ENCODE measurements at places on chromosomes 6 and 20.

DNA sequence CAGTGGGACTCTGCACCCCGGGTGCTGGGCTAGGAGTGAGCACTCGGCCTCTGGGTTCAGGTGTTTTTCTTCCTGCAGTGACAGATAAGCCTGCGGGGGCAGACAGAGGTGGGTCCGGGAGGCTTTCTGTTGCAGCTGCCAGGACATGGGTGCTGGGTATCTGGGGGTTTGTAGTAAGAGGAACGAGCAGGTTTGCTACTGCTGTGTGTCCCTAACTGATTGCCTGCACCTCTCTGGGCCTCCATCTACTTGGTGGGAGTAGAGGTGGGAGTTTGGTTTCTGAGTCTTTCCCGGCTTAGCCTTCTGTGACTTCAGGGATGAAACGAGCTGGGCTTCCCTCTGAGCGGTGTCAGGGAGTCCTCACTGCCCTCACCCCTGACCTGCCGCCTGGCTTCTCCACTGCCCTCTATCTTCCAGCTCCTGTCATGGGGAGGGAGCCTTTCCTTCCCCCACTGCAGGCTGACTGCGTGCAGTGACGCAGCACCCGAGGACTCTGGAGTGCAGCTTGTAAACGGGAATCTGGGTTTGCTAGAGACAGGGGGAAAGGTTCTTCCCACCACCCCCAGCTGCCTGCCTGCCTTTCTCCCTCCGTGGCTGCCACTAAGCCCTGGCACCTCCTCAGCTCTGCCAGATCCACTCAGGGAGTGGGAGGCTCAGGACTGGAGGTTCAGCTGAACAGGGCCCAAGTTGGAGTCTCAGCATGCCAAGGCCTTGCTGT, 6.7 kb downstream of the DLGAP4 start:
- DNase-seq = no peak

DNA sequence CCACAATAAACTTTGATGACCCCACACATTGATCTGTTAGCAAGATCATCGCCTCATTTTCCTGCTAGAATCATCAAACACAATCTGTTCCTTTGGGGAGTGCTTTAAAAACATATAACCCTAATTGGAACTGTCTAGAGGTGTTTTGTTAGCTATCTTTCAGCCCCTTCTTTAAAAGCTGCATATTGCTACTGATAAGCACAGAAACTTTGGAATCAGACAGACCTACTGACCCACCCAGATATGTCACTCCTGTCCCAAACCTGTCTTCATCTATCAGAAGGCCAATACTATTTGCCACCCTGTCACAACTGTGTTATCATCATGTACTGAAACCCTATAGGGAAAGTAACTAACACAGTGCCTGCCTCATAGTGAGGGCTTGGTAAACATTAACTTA, 172.4 kb upstream of the SASH1 start:
- no peak for DNase-seq

GRCh38 chr6:150514806-150515380, 84.8 kb upstream of the PLEKHG1 start:
- DNase-seq = no peak

GRCh38 chr6:52588087-52588709, 11.3 kb upstream of the TRAM2 start:
- no peak for DNase-seq

GRCh38 chr20:1391640-1392442, 1.0 kb downstream of the FKBP1A start:
- DNase-seq = no peak

- DNase-seq = no peak
These were observed 160.8 kb downstream of the PDE7B start for GRCh38 chr6:136012198-136012887.

- no peak for DNase-seq
These were observed 20.9 kb downstream of the FAM8A1 start for GRCh38 chr6:17621003-17621402.

DNA sequence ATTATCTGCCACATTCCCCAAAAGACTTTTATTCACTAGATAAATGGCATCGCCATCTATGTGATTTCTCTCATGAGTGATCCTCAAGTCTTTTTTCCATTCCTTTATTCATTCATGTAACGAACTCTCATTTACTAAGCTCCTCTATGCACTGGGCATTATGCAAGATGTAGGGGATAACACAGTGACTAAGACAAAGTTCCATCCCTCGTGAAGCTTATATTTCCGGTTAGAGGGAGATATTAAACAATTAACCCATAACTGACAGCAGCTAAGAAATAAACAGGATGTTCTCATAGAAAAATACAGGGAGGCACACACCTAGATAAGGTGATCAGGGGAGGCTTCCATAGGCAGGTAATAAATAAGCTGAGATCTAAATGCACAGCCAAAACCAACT, 17.2 kb upstream of the PREX1 start:
- DNase-seq = no peak

DNA sequence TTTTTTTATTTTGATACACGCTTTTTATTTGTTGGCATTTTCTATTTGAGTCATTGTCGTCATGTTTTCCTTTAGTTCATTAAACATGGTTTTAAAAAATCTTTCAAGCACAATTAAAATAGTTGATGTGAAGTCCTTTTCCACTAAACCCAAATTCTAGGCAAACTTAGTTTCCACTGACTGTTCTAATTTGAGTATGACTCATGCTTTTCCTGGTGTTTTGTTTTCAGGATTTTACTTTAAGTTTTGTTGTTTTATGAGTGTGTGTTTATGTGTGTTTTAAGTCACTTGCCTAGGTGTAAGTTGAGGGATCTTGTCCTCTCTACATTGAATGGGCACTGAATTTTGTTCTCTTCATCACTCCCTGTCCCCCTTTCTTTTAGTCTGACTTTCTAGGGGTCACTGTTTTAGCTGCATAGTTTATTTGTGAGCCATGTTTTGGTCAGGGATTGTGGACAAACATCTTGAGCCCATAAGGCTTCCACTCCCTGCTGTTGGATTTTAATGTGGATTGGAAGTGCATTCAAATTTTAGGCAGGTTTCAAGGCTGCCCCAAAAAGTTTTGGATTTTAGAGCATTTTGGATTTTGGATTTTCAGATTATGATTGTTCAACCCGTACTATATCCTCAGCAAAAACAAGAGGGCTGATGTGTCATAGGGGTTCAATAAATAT, 94.8 kb downstream of the CDYL start:
- no peak for DNase-seq

- DNase-seq = no peak
These were observed 919.0 kb downstream of the KIF16B start for GRCh38 chr20:15654208-15654649.

GRCh38 chr6:107965746-107966145, 7.7 kb upstream of the SEC63 start:
- DNase-seq = no peak

- DNase-seq = no peak
These were observed 10.6 kb downstream of the HCRTR2 start for GRCh38 chr6:55184782-55185530.

- DNase-seq = no peak
These were observed 28.4 kb downstream of the GPLD1 start for GRCh38 chr6:24460966-24461365.

DNA sequence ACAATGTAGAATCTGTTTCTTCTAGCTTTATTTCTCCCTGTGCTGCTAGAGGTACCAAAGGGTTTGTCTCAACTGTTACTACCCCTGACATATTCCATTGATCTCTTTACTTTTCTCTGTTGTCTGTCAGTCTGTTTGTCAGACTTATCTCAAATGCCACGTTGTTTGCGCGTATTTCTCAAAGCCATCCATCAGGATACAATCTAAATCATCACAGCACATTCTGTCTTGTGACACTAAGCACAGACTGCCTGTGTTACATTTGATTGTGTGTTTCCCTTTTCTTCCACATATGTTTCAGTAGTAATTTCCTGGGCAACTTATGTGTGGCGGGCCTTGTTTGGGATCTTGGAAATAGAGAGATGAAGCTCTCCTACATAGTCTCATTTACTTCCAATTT, 30.2 kb upstream of the SERINC3 start:
- no peak for DNase-seq

- DNase-seq = no peak
These were observed 66.0 kb downstream of the ELOVL5 start for GRCh38 chr6:53282741-53283140.

DNA sequence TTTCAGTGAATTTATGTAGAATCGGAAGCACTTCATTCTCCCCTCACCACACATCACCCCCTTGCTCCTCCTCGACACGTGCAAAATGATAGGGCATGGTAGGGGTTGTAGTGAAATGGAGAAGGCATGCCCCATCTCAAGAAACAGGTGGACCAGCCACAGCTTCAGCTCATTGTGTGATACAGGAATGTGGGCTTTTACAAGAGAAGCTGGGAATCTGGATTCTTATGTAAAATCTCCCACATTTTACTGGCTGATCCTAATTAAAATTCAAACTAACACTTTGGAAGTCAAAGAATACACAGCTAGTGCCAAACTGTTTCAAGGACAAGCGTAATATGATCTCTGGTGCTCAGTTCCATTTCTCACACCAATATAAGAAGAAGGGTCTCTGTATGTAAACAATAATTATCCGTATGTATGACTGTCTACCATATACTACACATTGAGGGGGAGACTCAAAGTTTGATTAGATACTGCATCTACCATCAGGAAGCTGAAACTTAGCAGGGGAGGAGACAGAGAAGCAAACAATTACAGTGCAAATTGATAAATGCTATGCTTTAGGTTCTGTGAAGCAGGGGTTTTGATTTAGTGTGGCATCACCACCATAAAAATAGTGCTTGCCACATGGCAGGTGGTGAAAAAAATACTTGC, 24.3 kb upstream of the KIAA0408 start:
- no peak for DNase-seq

- DNase-seq = no peak
These were observed 54.2 kb downstream of the TSBP1 start for GRCh38 chr6:32317541-32317940.

- DNase-seq = no peak
These were observed 48.8 kb downstream of the TULP4 start for GRCh38 chr6:158361068-158361467.

GRCh38 chr20:8932192-8933165, 136.4 kb upstream of the PLCB4 start:
- DNase-seq = no peak

GRCh38 chr6:33117811-33118277, 42.1 kb downstream of the HLA-DPB1 start:
- no peak for DNase-seq

- DNase-seq = no peak
These were observed 174.7 kb downstream of the FOXC1 start for GRCh38 chr6:1784422-1784884.

DNA sequence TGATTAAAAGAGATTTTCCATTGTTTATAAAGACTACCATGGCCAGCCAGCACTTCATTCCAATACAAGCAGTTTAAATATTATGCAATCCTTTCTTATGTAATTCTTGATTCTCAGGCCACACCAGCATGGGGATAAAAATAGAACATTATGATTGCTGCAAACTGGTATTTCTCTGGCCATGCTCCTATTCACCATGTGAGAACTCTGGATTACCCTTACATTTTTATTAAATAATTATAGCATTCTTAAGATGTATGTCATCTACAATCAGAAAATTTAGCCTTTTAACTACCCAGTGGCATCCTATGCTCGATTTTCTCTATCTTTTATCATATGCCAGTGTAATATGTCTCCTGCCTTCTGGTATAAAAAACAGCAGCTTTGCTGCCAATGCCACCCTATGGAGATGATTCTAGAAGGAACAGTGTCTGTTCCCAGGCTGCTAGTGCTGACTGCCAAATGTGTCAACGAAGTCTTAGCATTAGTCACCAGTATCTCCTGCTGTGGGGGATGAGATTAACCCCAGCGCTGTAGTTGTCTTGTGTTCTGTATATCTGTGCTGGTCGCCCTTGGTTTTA, 501.4 kb downstream of the BCKDHB start:
- no peak for DNase-seq

DNA sequence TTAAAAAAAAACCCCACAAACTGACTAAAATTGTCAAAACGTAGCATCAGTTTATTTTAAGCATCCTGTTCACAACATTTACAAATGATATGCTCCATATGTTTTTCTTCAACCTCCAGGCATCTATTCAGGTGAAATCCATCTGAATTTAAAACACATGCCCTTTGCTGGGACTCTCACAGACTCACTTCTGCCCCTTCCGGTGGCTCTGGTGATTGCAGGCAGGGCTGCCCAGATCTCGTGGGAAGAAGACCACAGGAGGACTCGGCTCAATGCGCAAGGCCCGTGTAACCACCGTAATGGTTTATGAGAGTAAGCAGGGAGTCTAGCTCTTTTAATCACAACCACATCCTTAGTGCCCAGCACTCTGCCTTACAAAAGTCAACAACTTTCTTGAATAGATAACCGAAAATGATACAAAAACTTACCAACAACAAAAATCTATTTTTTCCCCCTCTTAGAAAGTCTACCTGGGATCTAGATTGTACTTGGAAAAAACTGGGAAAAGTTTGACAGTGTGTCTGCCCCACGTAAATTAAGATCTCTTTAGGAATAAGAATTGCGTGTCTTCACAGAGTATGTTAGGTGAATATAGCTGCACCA, 139.1 kb downstream of the KIF16B start:
- peak; percentile 4 for DNase-seq

DNA sequence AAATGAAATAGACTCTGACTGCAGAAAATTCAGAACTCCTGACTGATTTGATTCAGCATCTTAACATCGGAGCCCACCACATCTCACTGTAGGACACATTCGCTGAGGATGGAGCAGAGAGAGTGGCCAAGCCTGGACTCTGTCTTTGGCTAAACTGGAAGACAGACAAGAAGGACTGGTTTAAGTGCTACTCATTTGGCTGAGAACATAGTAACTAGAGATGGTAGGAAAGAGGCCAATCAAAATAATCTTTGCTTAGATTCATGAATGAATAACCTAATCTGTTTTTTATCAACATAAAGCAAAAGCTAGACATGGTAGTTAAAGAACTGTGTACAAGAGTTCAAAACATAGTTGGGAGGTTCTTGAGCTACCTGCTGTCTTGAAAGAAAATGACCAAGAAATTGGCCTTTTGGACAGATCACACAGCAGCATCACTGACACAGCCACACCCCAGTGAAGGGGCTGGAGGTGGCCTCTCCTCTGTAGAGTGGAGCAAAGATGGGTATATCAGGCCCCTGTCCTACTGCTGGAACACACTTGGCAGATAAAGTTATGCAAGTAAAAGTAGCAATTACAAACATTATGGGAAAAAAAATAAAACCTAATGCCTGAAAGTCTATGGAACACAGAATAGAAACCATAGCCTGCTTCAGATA, 87.1 kb upstream of the NT5E start:
- no peak for DNase-seq

GRCh38 chr6:135129136-135129856, 51.8 kb upstream of the MYB start:
- DNase-seq = no peak

- DNase-seq = no peak
These were observed 89.6 kb upstream of the CDH4 start for GRCh38 chr20:61162451-61162850.
